Activated T-cell treated with anti-CD3 and anti-CD28 coated beads for 1 hour (primary cell): ENCODE measurements at places on chromosomes 3 and 15.

DNA sequence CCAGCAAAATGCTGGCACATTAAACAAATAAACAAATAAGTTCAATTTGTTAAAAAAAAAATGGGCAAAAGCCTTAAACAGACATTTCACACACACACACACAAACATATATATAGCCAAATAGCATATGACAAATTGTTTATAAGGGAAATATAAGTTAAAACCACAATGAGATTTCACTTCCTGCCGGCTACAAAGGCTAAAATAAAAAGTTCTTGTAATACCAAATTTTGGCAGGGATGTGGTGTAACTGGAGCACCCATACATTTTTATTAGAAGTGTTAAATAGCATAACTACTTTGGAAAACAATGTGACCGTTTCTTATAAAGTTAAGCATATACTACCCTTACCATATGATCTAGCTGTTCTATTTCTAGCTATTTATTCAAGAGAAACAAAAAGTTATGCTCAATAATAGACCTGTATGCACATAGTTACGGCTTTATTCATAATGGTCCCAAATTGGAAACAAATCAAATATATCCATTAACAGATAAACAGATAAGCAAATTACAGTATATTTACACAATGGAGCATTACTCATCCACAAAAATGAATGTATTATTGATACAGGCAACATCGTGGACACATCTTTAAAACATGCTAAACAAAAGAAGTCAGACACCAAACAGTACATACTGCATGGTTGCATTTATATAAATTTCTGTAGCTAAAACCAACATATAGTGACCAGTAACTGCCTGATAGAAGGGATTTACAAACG lies 93.9 kb downstream of the EOMES start:
- DNase-seq, result no peak

GRCh38 chr15:51095681-51096331 lies 1.1 kb upstream of the TNFAIP8L3 start:
- DNase-seq, result no peak

DNA sequence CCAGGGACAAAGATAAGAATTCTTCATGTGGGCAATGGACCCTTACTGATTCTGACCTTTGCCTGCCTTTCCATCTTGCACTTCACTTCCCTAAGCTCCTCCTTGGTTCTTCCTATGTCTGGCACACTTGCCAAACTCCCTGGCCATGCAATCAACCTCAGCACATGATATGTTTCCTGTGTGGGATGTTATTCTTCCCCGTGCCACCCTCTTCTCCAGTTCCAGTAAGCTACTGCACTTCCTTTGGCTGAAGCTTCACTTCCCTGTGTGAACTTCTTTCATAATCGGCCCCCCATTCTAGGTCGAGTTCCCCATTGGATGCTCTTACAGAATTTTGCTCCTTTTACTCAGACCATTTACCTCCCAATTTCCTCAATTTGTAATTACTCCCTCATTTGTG lies 10.7 kb upstream of the TASOR start:
- DNase-seq, result no peak

GRCh38 chr3:98952404-98952803 lies 50.9 kb upstream of the DCBLD2 start:
- DNase-seq, result no peak

- no peak for DNase-seq
Observed at GRCh38 chr3:111621535-111621934, 26.4 kb upstream of the ZBED2 start.

- DNase-seq, result no peak
Observed at GRCh38 chr3:134090031-134090430, 60.3 kb upstream of the SLCO2A1 start.

- no peak for DNase-seq
Observed at GRCh38 chr15:88542342-88542733, 4.1 kb downstream of the DET1 start.

- DNase-seq, result no peak
Observed at GRCh38 chr15:31077181-31077580, 24.3 kb downstream of the TRPM1 start.

- no peak for DNase-seq
Observed at GRCh38 chr3:148211725-148212124, 486.0 kb upstream of the AGTR1 start.

GRCh38 chr3:14125193-14126016 lies 553 bp downstream of the TMEM43 start:
- peak; percentile 45 for DNase-seq

GRCh38 chr15:43146184-43146583 lies 12.8 kb downstream of the TMEM62 start:
- no peak for DNase-seq

GRCh38 chr3:9727041-9727595 lies 4.4 kb upstream of the BRPF1 start:
- peak; percentile 38 for DNase-seq
